ENCODE measurements at places on chromosomes 11 and 22.

- DNase-seq, result no peak
Observed at GRCh38 chr11:27052668-27053067, 12.1 kb downstream of the BBOX1 start.

DNA sequence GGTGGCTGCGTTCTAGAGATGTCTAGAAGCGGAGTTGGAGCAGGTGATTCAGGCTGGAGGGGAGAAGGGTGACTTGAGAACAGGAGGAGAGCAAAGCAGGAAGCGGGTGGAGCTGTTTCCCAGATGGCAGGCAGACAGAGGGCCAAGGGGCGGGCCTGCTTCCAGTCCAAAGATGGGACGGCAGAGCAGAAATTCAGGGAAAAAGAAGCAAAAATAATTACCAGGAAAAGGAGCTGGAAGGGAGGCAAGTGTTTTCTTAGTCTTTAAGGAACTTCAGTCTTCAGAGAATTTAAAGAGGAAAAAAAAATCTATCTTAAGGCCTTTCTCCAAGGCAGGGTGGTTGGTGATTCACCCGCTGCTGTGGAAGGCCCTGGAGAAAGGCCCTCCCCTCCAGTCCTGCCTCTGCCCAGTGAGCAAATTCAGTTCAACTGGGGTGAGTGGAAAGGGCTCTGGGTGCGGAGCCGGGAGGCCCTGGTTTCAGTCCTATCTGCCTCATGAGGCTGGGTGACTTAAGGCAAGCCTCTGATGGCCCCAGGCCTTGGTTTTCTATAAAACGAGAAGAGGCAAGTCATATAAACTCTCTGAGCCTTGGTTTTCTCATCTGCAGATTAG, 4.5 kb upstream of the CREB3L1 start:
- DNase-seq, result no peak

- DNase-seq, result no peak
Observed at GRCh38 chr11:64313491-64314145, 3.7 kb downstream of the TRMT112 start.

GRCh38 chr11:118846181-118846935, 37.3 kb upstream of the CXCR5 start:
- DNase-seq, result no peak
